ENCODE measurements at places on chromosomes 13 and 19.

- DNase-seq = no peak
These were observed 21.6 kb upstream of the SPATA13 start for GRCh38 chr13:24138911-24139310.

- no peak for DNase-seq
These were observed at the start of gene IPO5 for GRCh38 chr13:97953376-97953970. TSS of gene IPO5 (plus strand) at chr13:97953675. CDS start at chr13:97976697, 23,022 bp downstream.

GRCh38 chr19:14540741-14541525 lies 11.5 kb downstream of the TECR start:
- no peak for DNase-seq

DNA sequence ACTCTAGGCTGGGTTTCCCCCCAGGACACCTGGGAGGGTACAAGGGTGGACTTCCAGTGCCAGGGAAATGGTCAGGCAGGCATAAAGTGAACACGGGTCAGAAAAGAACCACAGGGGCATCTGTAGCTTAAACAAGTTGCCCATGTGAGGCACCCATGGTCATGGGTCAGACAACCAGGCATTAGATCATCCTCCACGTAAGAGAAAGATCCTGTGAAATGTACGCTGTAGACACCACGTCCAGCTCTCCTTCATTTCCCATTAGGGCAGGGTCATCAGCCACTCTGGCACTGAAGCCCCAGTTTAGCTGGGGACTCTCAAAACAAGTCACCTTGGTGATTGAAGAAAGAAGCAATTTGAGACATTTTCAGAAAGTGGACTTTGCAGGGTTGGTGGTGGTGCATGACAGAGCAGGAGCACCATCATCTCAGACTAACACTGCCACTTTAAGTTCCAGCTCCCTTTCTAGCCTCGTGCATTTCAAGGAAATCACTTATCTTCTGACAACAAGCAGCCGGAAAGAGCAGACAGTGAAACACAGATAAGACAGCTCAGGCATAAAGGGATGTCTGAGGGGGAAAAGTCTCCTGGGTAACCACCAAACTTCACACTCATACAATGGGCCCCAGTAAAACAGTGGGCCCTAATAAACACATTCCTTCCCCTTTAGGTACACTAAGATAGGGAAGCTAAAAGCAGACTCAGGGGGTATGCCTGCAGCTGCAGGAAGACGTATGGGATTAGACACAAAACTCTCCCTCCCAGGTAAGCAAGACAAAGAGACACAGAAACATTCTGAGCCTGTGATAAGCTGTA lies 16.1 kb upstream of the SIGLEC6 start:
- no peak for DNase-seq

DNA sequence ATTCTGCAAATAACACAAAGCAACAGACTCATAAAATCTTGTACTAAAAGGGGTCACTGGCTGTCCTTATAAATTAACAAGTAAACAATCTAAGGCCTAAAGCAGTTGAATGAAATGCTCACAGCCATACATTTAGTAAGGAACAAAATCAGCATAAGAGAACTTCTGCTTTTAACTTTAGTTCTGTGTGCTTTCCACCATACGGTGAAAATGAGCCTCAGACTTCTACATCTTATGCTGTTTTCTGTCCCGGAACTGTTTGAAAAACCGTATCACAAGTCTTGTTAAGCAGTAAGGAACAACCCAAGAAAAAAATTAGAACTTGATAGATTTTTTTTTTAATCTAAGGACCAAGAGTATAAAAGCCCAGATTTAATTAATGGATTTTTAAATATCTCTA lies 549.1 kb upstream of the MIR17HG start:
- no peak for DNase-seq

- no peak for DNase-seq
These were observed 1328.6 kb downstream of the UQCRFS1 start for GRCh38 chr19:27884376-27884775.

DNA sequence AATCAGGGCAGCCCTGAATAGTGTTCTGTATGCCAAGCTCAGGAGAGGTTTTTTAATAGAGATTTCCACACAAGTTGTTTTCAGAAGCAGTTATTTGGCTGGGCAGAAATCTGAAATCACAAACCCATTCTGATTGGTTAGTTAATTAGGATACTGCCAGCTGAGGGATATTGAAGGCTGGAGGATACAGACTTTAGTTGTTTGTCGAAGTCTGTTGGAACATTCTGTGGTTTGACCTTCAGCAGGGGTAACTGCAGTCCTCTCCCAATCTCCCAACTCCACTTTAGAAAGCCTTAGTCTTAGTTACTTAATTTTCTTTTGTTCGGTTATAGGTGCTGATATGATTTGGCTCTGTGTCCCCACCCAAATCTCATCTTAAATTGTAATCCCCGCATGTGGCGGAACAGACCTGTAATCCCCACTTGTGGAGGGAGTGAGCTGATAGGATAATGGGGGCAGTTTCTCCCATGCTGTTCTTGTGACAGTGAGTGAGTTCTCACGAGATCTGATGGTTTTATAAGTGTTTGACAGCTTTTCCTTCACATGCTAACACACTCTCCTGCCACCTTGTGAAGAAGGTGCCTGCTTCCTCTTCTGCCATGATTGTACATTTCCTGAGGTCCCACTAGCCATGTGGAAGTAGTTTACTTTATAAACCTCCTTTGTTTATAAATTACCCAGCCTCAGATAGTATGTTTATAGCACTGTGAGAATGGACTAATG lies 169.2 kb downstream of the GPC5 start:
- DNase-seq = no peak

DNA sequence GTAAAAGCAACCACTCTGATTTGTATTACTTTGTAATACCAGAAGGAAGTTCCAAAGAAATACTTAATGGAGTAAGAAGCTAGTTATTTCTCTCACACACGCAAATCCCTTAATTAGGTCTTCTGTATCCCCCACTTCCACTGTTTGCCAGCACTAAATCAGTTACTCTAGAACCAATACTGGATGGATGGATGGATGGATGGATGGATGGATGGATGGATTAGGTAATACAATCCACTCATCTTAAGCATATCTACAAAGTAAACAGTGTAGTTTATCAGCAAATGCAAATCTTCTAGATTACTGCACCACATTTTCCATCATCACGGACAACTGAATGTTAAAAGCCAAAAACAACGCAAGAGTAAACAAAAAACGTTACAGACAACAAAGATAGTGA lies 5.2 kb upstream of the EFNB2 start:
- no peak for DNase-seq

GRCh38 chr13:51937320-51938290 lies 73.6 kb downstream of the ATP7B start:
- no peak for DNase-seq

DNA sequence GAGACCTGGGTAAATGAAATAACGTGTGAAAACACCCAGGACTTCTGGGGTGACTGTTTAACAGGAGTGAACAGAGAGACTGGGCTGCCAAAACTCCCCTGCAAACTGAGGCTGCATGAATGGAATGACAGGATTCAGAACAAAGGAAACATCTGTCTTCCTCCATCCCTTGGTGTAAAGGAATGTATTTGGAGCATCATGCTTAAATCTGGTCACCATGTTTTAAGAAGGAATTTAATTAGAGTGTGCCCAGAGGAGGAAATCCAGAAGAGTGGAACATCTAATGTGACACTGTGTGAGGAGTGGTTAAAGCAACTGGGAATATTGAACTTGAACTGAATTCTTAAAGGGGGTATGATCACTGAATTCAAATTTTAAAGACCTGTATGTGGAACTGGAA lies 437.2 kb downstream of the LIG4 start:
- DNase-seq = no peak

DNA sequence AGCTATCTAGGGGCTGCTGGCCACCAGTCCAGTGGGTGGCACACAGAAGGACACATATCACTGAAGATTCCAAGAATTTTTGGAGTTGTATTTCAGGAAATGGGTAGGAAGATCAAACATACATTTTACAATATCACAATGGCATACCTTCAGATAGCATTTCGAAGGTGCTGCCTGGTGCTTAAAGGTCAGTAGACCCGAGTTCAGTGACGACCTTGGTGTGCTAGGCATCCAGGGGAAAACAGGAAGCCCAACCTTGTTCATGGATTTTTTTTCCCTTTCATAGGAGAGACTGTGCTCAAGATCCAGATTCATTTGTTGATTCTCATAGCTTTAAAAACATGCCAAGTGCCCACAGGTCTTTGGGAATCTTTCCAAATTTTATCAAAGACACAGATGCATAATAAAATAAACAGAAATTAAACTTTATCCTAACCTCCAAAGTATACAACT lies 51.0 kb upstream of the RCBTB2 start:
- no peak for DNase-seq

DNA sequence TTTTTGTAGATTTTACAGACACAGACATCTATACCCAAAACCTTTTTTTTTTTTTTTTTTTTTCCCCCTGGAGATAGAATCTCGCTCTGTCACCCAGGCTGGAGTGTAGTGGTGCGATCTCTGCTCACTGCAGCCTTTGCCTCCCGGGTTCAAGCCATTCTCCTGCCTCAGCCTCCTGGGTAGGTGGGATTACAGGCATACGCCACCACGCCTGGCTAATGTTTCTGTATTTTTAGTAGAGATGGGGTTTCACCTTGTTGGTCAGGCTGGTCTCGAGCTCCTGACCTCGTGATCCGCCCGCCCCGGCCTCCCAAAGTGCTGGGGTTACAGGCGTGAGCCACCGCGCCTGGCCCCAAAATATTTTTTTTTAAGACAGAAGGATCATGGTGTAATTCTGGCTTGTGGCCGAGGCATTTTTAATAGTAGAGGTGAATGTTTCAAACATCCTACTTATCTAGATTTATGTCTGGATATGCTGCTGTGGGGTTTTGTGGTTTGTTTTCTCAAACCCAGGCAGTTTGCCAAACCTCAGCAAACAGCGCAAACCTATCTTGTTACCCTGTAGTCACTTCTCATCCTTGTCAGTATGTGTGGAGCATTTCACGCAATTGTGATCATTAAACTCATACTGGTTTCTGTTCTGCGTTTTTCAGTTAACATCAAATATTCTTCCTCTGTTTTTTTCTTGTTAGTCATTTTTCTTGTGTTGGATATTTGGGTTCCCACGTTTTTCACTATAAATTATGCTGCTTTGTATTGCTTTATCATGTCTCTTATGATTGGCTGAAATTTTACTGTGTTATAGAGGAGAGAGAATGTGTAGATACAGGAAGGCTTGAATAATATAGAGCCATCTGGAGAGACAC lies 36.2 kb upstream of the GARRE1 start:
- DNase-seq = no peak

- no peak for DNase-seq
These were observed 21.4 kb downstream of the KCTD4 start for GRCh38 chr13:45179428-45179827.

Data from NCI-H524 treated with DMSO at 0.1 percent for 48 hours (cell line).